Stomach (tissue), 19 donors: ENCODE measurements at places on chromosomes 16 and 17. TPM values are rescaled to one million over a fixed set of nuclear protein-coding genes. Genes with fewer than 3 reads are reported as not detected.
A peak's percentile ranks its signal among the peaks of the same experiment; 100 is the strongest.

DNA sequence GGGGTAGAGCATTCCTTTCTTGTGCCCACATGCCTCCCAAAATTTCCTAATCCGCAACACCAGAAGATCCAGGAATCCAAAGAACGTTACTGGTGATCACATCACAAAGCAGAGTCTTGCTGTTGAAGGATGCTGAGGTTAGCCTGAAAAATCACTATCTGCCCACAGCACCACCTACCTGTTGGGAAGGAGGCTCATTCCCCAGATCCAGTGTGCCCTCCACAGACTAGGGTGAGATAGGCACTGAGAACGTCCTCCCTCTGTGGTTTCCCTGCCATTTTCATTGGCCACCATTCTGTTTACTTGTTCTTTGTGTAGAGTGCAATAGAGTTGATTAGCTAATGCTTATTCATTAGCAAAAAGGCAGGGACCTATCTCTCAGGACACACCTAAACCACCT lies 30.3 kb downstream of the RCVRN start:
- no peak for DNase-seq

Gene GUCY2D
- total RNA-seq: not detected

Gene CCL7
- not detected for total RNA-seq

DNA sequence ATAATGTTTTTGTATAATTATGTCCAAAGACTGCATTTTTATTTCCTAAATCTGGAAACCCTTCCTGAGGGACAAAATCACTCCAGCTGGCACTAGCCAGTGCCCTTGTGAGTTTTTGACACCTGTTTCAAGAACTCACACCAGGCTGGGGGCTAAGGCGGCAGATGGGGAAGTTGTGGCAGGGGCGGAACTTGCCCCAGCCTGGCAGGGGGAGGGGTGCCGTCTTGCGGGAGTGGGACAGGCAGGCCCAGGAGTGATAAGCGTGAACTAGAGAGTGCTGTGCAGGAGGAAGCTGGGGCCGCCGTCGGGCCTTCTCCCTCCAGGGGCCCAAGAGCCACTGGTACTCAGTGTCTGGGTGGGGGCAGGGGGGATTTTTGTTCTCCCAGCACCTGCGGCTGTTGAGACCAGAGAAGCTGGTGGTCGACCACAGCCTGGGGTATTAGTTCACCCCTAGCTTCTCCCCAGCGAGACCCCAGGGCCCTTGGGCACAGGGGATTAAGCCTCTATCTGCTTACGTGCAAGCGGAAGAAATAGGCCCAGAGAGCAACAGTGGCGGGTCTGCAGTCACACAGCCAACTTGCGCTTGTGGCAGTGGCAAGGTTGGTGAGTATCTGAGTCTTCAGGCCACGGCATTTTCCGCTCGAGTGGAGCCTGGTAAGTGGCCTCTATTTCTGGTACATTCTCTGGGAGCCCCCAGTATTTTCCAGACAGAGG lies 40.2 kb upstream of the PLCG2 start:
- DNase-seq: peak; percentile 54

Gene ARL5C
- total RNA-seq: not detected

Gene IGSF6
- total RNA-seq: not detected

DNA sequence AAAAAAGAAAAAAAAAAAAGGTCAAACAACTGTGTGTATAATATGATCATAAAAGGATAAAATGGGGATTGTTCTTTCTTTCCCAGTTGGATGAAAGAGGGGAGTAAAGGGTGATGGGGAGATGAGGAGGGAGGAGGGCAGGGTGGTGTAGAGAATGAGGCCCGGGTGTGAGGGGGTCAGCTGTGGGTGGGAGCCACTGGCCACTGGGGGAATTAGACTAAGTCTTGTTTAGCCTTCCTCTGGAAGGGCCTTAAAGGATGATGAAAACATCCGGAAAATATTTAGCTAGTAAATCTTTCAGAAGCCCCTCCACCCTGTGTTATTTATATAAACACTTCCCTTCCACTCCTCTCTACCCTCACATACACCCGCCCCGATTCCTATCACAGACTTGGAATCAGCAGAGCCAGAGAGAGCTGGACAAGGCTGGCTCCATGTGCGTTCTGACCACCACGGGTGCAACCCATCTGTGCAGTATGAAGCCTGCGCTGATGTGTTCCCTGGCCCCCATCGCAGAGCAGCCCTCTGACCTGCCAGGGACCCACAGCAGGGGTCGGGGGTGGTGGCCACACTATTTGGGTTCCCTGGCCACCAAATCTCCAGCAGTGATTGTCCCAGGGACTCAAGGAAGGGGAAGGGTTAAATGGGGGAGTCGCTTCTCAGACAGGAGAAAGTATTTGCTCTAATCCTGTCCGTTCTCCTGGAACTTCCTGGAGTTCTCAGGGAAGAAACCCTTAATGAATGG lies 72.7 kb downstream of the GAS7 start:
- DNase-seq: no peak

DNA sequence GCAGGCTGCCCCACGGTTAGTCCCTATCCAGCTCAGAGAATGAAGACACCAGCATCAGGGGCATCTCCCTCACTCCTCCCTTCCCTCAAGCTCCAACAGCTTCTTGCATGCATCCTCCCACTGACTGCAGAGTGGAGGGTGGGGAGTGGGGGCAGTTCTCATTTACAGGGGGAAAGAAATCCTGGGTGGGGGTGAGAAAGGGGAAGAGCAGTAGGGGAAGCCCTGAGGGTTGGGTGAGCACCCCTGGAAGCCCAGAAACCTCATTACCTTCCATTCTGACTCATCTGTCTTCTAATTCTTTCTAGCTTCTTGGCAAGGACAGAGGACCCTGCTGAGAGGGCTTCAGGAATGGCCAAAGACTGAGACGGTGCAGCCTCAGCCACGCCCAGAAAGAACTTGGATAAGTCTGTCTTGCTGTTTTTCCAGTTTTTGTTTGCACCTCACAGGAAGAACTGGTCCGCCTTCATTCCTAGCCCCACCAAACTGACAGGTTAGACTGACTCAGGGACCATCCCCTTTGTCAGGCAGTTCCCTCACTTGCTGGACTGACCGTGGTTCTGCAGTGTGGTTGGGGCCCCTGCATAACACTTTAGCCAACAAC lies 52.5 kb upstream of the WSB1 start:
- no peak for DNase-seq

DNA sequence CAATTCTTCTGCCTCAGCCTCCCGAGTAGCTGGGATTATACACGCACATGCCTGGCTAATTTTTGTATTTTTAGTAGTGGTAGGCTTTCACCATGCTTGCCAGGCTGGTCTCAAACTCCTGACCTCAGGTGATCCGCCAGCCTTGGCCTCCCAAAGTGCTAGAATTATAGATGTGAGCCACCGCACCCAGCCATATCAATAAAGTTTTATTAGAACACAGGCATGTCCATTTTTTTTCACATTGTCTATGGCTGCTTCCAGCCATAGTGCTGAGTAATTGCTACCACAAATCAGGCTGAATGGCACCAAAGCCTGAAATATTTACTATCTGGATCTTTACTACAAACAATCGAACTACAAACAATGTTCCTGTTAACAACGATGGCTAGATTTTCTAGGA lies 114.4 kb upstream of the IRX6 start:
- no peak for DNase-seq

Gene RHBDF1
- total RNA-seq: 75.6 TPM

GRCh38 chr16:11797957-11798299 lies 870 bp upstream of the ZC3H7A start:
- no peak for DNase-seq

Gene CTRL
- not detected for total RNA-seq

Gene CCT6B
- total RNA-seq: 8.6 TPM

DNA sequence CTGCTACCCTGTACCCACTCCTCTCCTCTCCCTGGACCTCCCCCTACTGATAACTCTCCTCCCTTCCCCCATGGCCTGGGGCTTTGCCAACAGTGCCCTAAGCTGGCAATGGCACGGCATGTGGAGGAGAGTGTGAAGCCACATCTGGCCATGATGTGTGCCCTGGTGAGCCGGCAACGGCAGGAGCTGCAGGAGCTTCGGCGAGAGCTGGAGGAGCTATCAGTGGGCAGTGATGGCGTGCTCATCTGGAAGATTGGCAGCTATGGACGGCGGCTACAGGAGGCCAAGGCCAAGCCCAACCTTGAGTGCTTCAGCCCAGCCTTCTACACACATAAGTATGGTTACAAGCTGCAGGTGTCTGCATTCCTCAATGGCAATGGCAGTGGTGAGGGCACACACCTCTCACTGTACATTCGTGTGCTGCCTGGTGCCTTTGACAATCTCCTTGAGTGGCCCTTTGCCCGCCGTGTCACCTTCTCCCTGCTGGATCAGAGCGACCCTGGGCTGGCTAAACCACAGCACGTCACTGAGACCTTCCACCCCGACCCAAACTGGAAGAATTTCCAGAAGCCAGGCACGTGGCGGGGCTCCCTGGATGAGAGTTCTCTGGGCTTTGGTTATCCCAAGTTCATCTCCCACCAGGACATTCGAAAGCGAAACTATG lies 5.2 kb downstream of the TRAF4 start:
- DNase-seq: no peak

- no peak for DNase-seq
Observed at GRCh38 chr16:62130101-62130500, 93.9 kb upstream of the CDH8 start.

DNA sequence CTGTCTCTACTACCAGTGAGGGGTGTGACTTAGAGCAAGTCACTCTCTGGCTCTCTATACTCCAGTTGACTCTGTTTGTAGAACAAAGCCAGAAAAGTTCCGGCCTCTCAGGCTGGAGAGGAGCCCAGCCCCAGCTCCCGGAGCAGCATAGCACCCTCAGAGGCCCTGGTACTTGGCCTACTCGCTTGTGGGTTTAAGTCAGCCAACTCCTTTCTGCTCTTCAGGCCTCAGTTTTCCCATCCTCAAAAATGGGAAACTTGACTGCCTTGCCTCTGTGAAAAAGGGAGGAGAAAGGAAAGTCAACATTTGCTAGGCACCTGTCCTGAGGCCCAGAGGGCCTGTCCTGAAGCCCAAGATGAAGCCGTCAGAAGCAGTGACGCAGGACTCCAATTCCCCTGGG lies 1.1 kb downstream of the CHST6 start:
- no peak for DNase-seq

Gene MON1B
- 28.0 TPM for total RNA-seq

Gene FOXL1
- not detected for total RNA-seq

Gene UBE2O
- 17.9 TPM for total RNA-seq

GRCh38 chr16:3099732-3100499 lies 822 bp upstream of the ZSCAN10 start:
- peak; percentile 96 for DNase-seq

Gene TMEM220
- total RNA-seq: 9.4 TPM

- no peak for DNase-seq
Observed at GRCh38 chr17:71846561-71847110, 274.2 kb upstream of the SOX9 start.

DNA sequence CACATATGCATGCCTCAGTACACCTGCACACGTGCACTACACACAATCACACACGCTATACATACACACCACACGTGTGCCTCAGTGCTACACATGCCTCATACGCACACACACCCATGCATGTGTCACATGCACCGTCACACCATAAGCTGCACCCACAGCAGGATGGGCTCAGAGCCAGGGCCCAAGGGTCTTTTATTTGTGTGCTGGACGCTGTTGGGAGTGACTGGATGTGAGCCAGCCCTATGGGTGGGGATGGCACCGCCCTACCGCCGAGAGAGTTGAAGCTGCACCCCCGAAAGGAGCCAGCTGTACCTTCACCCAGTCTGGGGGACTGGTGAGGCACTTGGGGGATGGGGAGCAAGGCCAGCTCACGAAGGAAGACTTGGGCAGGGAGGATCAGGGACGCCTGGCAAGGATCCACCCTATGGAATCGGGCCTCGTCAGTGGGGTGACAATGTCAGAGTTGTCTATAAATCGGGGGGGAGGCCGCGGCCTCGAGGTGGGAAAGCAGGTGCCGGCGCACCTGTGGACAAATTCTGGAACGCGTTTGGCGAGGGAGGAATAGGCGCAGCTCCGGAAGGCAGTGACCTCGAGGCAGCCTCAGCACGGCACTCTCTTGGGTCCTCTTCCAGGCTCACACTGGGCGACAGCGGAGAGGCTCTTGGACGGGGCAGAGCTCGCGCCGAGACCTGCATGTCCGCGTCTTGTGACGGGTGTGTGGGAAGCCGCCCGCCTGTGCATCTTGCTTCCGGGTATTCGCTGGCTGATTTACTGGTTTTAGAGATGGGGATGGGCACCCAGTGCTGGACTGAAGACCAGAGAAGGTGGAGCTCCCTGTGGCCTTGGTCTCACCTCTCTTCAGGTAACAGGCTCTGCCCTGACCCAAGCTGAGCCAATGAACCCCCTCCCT lies 7.3 kb downstream of the RGS11 start:
- DNase-seq: peak; percentile 35

GRCh38 chr17:16286947-16287562 lies 66.2 kb downstream of the CENPV start:
- peak; percentile 21 for DNase-seq

DNA sequence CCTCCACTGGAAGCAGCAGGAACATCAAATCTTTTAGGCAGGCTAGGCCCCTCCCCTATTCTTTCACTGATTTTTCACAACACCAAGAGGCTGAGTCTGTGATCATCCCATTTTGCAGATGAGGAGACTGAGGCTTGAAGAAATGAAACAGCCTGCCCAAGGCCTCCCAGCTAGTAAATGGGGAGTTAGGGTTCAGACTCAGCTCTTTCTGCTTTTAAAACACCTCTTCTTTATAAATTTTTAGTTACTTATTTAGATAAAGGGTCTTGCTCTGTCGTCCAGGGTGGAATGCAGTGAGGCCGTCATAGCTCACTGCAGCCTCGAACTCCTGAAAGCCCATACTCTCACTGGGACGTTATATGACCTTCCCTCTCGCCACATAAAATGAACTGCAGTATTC lies 82.2 kb downstream of the BMERB1 start:
- DNase-seq: no peak
